SHP77 (cell line): ENCODE measurements at places on chromosomes 4 and X.

GRCh38 chr4:103002551-103002950 lies 17.0 kb downstream of the SLC9B1 start:
- DNase-seq, result no peak

DNA sequence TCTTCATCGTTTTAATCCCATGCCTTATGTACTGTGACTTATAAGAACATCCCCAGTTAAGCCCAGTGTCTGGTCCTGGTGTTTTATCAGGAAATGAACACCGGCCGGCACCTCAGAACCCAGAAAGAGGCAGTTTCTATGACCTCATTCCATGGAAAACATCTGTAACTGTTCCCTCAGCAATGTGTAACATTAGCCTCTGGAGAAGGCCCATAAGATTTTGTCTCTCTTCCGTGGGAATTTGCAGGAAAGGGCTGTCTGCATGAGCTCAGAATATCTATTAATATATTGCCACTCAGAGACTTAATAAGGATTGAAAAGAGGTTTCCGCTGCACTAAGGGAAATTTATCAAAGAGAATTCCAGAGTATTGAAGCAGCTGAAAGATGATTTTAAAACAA lies 3.1 kb upstream of the TCEANC start:
- no peak for DNase-seq

- no peak for DNase-seq
These were observed 83.4 kb downstream of the UCHL1 start for GRCh38 chr4:41339812-41340809.

DNA sequence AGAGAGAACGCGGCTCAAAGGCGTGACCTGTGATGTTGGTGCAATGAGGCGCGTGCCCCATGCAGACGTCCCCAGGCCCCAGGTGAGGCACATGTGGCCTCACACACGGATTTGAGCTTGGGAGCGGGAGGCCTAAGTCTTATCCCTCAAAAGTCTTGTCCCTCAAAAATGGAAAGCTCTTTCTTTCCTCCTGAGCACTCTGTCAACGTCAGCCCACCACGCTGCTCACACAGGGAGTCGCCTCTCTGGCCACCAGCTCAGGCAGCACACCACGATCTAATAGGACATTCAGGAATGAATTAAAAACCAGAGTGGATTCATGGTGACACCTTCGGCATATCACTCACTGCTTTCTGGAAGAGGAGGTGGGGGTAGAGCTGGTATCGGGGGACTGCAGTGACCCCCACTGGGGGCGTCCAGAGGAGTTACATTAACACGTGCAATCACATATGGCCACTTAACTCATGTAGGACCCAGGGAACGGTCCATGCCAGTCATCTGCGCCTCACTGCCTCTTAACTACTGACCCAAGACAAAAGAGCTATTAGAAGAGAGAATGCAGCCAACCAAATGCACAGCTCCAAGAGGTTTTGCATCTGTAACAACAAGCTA lies 21.9 kb upstream of the CYP4V2 start:
- no peak for DNase-seq

- DNase-seq, result peak; percentile 12
These were observed 1511.0 kb upstream of the ADGRL3 start for GRCh38 chr4:59689149-59689548.

DNA sequence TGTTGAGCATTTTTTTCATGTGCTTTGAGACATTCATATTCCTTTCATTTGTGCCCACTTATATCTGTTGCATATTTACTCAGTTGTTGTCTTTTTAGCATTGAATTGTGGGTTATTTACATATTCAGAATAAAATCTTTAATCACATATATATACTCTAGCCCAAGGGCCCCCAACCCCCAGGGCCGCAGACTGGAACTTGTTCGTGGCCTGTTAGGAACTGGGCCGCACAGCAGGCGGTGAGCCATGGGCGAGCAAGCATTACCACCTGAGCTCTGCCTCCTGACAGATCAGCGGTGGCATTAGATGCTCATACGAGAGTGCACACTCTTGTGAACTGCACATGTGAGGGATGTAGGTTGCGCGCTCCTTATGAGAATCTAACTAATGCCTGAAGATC lies 480.6 kb downstream of the KCTD8 start:
- no peak for DNase-seq

DNA sequence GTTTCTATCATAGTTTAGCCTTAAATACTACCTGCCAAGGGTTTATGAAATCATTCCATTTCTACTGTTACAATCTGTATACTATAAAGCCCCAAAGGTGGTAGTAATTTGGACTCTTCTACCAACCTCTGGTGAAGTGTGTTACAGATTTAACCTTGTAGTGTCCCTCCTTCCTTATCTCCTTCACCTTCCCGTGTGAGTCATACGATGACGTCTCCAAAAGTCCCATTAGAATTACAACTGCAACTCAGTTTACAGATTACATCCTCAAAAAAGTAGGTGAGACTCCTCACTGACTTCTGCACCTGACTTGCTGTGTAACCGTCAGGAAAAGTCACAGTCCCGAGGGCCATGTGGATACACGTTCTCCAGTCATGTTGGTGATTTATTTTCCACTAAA lies 219.0 kb downstream of the DCTD start:
- no peak for DNase-seq

DNA sequence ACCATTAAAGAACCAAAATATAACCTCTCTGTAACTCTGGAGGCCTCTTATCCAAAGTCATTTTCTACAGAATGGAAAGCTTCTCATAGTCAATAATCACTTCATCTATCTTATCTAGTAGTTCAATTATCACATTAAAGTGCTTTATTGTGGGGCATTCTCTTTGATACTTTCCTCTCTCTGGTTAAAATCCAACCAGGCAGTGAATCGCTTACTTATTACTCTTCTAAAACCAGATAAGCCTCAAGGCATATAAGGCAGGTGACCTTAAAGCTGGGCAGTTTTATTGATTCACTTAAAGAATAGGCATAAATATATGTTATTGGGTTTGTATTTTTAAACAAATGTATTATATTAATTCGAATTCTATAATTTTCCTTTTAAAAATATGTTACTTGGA lies 2162.1 kb upstream of the TENM3 start:
- no peak for DNase-seq

DNA sequence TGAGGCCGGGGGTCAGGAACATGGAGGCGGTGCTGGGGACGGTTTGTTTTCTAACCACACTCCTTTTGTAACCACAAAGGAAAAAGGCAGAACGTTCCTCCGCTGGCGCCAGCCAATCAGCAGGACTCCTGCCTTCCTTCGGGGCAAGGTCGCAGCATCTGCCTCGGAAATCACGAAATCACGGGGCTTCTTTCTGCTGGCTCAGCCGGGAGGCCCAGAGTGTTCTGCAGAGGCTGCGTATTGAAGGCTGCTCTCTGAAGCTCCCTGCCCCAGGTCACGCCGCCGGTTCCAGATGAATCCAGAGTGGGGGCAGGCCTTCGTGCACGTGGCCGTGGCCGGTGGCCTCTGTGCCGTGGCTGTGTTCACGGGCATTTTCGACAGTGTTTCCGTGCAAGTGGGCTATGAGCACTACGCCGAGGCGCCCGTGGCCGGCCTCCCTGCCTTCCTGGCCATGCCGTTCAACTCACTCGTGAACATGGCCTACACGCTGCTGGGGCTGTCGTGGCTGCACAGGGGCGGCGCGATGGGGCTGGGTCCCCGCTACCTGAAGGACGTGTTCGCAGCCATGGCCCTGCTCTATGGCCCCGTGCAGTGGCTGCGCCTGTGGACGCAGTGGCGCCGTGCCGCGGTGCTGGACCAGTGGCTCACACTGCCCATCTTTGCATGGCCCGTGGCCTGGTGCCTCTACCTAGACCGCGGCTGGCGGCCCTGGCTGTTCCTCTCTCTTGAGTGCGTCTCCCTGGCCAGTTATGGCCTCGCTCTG lies 9.4 kb downstream of the TMEM187 start:
- no peak for DNase-seq

GRCh38 chrX:85108165-85108564 lies 104.5 kb downstream of the APOOL start:
- DNase-seq, result no peak

- no peak for DNase-seq
These were observed 102.3 kb downstream of the LARP1B start for GRCh38 chr4:128163177-128164117.

- DNase-seq, result no peak
These were observed 413.8 kb downstream of the RAPGEF2 start for GRCh38 chr4:159516556-159517140.

- DNase-seq, result no peak
These were observed 542.0 kb downstream of the GBA3 start for GRCh38 chr4:23234716-23235115.

DNA sequence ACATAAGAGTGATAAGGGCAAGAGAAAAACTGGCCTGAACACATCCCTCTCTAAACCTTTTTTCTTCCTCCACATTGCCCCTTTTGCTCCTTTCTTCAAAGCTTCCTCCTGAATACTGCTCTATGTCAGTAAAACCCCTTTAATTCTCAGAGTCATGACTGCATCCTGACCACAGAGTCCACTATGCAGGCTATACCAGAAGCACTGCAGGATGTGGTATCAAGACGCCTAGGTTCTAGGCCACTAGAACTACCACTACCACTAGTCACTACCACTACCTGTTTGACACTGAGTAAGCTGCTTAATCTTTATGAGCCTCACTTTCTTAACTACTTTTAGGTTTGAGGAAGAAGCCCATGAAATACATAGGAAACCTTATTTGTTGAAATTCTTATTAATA lies 38.7 kb downstream of the ARHGEF9 start:
- no peak for DNase-seq

- DNase-seq, result no peak
These were observed 29.9 kb downstream of the ARL13A start for GRCh38 chrX:100999451-100999850.

DNA sequence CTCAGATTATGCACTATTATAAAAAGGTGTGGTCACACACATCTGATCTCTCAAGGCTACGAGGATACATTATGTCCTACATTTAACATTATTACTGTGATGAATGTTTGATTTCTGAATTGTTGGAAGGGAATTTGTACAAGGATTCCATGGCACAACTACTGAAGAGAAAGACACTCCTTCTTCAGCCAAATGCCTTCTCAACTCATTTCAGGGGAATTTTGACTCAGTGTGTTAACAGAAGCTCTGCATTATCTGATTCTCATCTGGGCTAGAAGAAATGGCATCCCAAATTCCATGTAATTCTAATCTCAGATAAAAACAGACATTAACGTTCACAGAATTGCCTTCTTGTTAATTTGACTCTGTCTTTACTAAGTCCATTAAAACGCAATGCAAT lies 477.7 kb downstream of the PDGFC start:
- no peak for DNase-seq

DNA sequence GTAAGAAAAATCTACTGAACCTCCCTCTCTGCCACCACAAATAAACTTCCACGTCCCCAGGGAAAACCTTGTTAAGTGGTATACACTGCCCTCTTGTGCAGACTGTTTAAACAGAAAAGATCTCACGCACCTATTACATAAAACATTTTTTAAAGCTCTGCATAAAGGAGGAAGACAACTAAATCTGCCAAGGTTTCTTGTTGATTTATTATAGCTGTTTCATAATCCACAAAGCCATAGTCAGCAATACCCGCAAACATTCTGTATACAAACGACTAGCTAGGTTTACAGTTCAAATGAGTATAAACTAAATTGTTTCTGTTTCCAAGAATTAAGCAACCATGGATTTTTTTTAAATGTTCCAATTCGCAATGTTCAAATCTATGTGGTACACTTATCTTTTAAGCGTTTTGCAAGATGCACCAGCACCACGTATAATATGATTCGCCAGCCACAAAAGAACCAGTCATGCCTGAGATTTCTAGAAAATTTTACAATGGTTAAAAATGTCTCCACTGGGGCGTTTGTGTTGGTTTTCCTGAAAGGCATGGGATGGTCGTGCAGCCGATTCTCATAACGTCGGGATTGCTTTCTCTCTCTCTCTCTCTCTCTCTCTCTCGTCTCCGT lies 164.6 kb downstream of the PRKX start:
- no peak for DNase-seq

GRCh38 chr4:118139241-118139640 lies 105.0 kb downstream of the NDST3 start:
- no peak for DNase-seq

DNA sequence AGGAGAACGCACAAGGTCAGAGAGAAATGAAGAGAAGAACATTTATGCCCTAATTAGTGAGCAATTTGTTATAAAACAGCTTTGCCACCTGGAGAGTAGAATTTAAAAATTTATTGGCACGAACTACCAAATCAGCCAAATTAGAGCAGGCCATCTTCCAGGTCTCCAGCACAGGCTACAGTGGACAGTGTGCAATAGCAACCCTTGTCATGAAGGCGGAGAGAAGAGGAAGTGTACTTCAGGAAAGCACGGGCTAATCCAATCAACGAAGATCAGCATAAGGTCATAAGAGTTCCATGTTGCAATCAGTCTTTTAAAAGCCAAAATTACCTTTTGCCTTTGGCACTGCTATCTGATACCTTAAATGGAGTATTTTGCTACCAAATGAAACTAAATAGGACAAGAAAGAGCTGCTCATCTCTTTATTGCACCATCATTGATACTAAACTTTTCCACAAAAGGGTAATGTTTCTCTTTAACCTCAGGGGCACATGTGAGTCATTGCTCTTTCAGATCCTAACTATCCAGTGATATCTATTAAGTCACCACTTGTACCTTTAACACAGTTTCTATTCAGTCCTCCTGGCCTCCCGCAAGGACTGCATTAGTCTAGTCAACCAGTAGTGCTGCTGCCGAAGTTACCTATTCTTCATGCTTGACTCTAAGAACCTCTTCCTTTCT lies 19.9 kb downstream of the ANK2 start:
- DNase-seq, result no peak

GRCh38 chr4:100876546-100876945 lies 358.7 kb upstream of the EMCN start:
- DNase-seq, result no peak

DNA sequence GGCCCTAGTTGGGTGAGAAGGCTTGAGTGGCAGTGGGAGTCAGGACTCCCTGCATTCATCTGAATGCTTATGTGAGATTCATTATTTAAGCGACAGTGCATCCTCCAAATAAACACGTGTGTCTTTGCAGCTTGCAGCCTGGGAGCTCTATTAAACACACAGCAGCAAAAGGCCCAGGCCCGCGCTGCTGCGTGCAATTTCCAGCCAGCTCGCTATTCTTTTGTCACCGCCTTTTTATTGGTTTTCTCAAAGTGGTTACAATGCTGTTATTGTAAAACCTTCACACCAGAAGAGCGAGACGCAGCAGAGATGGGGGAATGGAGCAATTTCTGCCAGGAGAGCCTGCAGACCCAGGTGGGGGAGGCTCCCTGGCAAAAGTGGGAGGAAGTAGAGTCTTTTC lies 252.5 kb downstream of the BCOR start:
- DNase-seq, result no peak
